Ecto neural progenitor cell (in vitro differentiated cells): ENCODE measurements at places on chromosomes 6 and 20.

DNA sequence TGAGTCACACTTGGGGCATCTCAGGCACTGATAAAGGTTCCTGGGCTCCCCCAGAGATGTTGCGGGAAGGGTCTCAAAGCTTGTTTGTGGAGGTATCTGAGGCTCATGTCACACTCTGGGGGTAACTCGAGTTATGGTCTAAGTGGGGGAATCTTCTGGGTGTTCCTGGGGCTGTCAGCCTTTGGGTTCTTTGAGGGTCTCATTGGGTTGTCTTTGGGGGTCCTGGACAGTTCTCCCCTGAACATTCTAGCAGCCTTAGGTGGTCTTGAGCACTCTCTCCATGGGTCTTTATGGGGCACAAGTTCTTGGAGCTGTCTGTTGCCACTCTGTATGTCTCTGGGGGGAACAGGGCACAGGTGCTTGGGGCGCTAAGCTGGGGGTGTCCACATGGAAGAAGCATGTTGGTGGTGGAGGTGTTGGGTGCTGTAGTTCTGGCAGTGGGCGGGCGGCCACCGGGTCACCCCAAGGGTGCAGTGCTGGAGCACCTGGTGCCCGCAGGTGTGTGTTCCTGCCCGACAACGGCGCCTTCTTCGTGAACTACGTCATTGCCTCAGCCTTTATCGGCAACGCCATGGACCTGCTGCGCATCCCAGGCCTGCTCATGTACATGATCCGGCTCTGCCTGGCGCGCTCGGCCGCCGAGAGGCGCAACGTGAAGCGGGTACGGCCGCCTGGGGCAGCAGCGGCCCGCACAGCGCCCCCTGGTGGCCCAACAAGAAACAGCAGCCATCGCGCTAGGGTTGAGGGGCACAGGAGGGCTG is 7.1 kb upstream of the CAPN11 start:
- DNase-seq, result peak; percentile 90

DNA sequence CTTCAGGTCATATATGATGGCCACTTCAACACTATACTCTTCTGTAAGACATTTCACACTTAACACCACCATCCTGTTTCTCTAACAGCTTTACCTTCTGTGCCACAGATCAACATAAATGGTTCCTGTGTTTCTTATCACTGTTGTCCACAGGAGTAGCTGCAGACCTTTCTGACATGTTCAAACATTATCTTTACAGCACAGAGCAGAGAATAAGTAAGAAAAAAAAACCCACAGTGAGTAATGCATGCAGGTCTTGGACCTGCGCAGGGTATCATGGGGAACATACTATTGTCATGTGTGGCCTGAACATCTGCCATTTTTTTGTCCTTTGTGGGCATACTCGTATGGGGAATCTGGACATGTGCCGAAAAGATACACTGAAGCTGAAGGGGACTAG is 161.9 kb downstream of the KIF16B start:
- no peak for DNase-seq

- peak; percentile 95 for DNase-seq
These were observed 572 bp downstream of the ZNF341 start for GRCh38 chr20:33732166-33732970.

- DNase-seq, result peak; percentile 31
These were observed 24.1 kb upstream of the CCR6 start for GRCh38 chr6:167098825-167099225.

DNA sequence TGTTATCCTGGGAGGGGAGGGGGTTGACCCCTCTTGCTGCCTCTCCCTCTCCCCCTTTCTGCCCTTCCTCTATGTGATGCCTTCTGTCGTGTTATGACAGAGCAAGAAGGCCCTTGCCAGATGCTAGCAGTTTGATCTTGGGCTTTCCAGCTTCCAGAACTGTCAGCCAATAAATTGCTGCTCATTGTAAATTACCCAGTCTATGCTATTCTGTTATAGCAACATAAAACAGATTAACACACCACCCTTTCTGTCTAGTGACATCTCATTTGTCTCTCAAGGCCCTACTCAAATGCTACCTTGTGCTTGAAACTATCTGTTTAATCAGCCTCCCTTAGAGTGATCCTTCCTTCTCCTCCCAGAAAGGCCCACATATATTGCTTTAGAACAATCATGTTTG is 16.4 kb upstream of the MAP3K4 start:
- no peak for DNase-seq

GRCh38 chr6:22219925-22220324 is 76.9 kb downstream of the PRL start:
- DNase-seq, result no peak

GRCh38 chr6:107667790-107668189 is 156.3 kb downstream of the SCML4 start:
- no peak for DNase-seq

DNA sequence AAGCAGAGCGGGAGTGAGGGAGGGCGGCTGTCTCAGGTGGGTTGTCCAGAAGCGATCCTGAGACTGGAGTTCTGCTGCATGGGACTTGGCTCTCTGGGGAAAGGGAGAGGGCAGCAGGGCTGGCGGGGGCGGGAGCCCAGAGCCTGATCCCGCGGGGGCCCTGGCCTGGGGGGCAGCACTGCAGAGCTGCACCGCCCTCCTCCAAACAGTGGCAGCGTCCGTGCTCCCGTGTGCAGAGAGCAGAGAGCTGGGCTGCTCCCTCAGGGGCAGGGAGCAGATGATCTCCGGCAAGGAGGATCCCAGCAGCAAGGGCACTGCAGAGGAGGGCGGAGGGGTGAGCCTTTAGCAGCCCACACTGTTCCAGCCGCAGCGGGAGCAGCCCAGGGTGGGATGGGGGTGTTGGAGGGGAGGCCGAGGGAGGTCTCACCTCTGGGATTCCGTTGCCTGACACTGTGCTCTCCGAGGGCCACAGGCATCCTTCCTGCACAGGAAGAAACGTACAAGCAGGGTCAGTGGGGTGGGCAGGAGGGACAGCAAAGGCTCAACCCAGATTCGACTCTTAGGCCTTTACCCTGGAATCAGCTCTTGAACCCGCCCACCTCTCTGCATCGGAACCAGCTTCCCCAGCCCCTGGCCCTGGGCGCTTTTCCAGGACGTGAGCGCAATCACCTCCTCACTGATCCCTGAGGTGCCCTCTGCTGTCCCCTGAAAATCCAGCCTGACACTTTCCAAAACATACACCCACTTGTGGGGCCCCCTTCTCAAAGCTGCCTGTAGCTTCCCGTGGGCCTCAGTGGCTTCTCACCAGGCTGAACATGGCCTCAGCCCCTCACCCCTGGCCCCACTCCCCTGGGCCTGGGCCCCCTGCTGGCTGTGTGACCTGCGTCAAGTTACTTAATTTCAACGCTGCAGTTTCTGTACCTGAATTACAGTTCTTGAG is 32.6 kb upstream of the ZBP1 start:
- peak; percentile 49 for DNase-seq

DNA sequence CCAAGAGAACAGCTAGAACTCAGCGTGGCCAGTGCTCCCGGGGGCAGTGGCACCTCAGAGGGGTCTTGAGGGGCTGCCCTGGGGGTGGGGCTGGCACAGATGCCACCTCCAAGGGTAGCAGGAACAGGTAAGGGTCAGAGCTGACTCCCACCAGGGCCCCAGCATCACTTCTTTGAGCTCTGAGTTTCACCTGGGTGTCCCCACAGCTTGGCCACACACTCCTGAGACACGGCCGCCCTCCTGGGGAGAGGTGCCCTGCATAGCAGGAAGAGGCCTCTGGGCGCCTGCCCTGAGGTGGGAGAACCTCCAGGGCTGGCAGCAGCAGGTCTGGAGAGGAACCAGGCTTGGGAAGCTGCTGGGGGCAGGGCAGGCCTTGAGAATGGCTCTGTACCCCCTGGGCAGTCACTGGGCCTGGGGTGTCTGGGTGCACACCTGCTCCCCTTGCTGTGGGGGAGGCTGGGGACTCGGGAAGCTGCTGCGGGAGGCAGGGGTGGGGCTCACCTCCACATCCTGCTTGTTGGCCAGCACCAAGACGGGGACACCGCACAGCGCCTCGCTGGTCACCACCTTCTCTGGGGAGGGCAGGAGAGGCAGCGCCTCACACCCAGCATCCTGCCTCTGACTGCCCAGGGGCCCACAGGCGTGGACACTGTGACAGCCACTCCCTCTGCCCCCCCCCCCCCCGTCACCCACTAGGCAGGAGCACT is 5.0 kb downstream of the TNFRSF6B start:
- no peak for DNase-seq

- no peak for DNase-seq
These were observed 2.2 kb downstream of the PRRC2A start for GRCh38 chr6:31622684-31623091.

GRCh38 chr6:9540534-9541126 is 874.2 kb downstream of the TFAP2A start:
- no peak for DNase-seq

DNA sequence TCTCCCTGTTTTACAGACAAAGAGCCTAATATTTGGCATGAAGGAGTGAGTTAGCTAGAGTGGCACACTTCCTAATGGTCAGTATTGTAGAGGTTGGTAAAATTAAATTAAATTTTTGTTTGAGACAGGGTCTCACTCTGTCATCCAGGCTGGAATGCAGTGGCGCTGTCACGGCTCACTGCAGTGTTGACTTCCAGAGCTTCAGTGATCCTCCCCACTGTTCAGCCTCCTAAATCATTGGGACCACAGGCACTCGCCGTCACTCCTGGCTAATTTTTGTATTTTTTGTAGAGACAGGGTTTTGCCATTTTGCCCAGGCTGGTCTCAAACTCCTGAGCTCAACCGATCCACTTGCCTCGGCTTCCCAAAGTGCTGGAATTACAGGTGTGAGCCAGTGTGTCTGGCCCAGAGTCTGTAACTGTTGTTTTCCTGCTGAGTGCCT is 70.9 kb downstream of the SCAND1 start:
- DNase-seq, result no peak

- no peak for DNase-seq
These were observed 888.8 kb downstream of the QKI start for GRCh38 chr6:164303102-164303964.

GRCh38 chr6:42938987-42939809 is 9.9 kb downstream of the CNPY3 start:
- no peak for DNase-seq

DNA sequence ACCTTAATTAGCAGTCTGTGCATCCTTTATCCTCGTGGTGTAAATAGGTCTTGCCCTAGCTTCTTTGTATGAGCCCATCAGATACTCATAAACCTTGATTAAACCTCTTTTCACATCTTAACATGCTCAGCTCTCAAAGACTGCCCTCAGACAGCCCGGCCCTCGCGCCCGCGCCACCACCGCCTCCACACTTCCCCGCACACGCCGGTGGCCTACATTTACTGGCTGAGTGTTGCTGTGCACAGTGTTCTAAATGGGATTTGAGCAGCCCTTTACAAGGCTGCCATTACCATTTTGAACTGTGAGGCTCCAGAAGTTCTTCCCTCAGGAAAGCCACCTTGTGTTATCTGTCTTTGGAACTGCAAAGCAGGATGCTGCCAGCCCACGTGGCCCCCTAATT is 63.0 kb upstream of the INSM1 start:
- no peak for DNase-seq

DNA sequence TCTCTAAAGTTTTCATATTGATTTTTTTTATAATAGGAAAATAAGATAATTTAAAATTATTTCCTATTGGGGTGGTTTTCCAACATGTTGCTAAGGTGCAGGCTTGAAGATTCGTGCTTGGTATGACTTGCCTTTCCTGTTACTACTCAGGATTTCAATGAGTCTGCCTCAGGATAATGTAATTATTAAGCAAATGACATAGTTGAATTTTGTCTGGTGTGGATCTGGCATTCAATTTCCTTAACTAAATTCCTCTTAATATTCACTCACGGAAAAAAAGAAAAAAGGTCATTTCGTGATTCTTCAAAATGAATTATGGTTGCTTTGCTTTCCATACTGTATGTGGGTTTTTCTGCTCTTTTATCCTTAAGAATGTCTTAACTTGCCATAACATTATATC is 9.3 kb upstream of the FILIP1 start:
- DNase-seq, result no peak

GRCh38 chr6:128521282-128521632 is 858 bp upstream of the PTPRK start:
- no peak for DNase-seq

DNA sequence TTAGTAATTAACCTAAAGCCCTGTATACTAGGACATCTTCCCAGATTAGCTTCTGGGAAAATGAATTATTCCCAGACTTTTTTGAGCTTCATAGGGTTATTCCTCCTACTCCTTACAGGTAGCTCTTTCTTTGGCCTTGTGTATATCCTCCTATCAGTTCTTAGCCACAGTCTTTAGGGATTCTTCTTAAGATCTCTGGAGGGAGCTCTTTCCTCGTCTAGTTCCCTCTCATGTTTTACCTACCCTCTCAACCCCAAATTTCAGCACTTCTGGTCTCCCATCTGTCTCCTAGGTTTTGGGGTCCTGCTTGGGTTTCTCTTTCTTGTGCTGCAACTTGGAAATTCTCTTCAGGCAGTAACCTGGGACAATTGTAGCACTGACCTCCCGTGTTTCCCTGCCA is 46.4 kb upstream of the SLC35B3 start:
- DNase-seq, result no peak

- peak; percentile 74 for DNase-seq
These were observed 2.0 kb upstream of the FOXC1 start for GRCh38 chr6:1607516-1608221.

- no peak for DNase-seq
These were observed 14.7 kb downstream of the KLHL32 start for GRCh38 chr6:96939007-96939805.

- DNase-seq, result no peak
These were observed 212.9 kb downstream of the TTLL2 start for GRCh38 chr6:167537816-167538215.

GRCh38 chr20:32321390-32321789 is 36.7 kb upstream of the ASXL1 start:
- DNase-seq, result no peak

DNA sequence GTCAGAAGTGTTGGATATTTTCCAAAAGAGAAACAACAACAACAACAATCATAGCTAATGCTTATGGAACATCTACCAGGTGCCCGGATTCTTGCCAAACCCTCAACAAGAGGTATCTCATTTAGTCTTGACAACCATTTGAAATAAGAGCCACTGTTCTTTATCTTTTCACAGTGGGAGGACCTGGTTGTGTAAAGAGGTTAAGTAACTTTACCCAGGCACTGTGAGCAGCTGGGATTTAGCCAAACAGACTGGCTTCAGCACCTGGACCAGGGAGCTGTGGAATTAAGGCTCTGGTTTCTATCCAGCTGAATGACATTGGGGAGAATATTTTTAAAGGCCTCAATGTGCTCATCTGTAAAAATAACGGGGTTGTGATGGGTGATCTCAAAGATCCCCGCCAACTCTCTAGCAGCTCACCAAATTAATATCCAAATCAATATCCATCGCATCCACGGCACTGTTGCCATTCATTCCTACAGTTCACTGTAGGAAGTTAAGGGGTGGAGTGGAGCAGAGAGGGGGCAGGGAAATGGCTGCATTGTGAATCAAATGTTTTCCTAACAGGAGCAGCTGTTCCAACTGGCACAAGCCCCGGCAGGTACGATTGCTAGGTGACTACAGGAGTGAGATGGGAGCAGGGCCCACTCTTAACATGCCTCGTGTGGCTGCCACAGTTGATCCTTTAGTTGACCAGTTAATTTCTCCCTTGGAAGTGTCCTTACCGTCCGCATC is 61.8 kb downstream of the GCNT2 start:
- no peak for DNase-seq

- DNase-seq, result no peak
These were observed 122.0 kb upstream of the SPTLC3 start for GRCh38 chr20:12886618-12887363.

GRCh38 chr6:28648035-28648877 is 122.6 kb downstream of the GPX5 start:
- peak; percentile 79 for DNase-seq
